ENCODE measurements at places on chromosomes 11 and 22. TPM values are rescaled to one million over a fixed set of nuclear protein-coding genes. Genes with fewer than 3 reads are reported as not detected.

Gene GALNT18
- total RNA-seq: 3.6 TPM

Gene SPDYC
- total RNA-seq: not detected

Gene LDHAL6A
- not detected for total RNA-seq

Gene ELFN2
- total RNA-seq: 0.20 TPM

Gene KRTAP5-10
- 0.58 TPM for total RNA-seq

Gene MIAT
- total RNA-seq: 2.9 TPM

Gene ZNF214
- total RNA-seq: 2.0 TPM

GRCh38 chr11:843818-844692 lies 1.4 kb downstream of the TSPAN4 start:
- peak; percentile 89 for DNase-seq

GRCh38 chr22:17997456-17997855 lies 26.9 kb downstream of the MICAL3 start:
- DNase-seq: no peak

GRCh38 chr11:61728940-61729219 lies 23.6 kb upstream of the MYRF start:
- no peak for DNase-seq

DNA sequence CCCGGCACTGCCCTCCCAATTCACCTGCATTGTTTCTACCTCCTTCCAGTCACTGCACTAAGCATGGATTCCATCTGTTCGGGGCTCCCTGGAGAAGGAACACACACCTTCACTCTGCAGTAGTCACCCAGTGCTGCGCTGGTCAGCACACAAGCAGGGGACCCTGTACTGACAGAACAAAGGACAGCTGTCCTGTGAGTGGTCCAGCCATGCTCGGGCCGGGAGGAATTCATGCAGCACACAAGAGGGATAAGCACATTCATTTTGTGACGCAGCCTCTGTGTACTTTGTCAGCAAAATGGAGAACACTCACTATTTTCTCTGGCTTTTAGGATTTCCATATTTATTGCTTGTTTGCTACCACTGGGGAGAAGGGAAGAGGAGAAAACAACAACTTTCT lies 167.3 kb downstream of the NTM start:
- no peak for DNase-seq

DNA sequence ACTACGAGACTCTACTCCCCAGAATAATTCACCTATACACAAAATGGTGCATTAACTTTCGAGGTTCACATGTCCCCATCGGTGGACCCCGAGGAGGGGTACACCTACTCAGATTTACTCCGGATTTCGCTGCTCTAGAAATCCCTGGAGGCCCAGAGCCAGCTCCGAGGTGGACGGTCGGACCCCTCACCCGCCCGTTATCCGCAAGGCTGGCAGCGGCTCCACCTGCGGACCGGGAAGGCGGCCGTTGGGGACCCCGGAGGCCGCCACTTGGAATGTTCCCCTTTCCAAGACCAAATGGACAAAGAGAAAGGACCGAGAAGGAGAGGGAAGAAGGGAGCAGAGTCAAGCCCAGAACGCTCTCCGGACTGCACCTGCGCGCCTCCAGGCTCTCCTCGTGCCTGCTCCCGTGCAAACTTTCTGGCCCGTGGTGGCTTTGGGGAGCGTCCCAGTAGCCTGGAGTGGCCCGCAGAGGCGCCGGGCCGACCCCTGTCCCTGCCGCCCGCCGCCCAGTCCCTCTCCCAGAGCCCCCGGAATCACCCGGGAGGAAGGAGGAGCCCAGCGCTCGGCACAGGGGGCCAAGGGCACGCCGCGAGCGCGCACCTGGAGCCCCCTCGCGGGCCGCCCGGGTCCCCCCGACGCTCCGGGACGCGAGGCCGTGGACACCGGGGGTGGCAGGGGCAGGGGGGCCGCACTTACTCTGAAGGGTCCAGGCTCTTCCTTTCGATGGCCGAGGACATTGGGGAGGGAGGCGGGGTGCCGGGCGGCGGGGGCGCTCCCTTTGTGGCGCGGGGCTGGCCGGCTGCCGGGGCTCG lies 23.0 kb downstream of the LMO2 start:
- DNase-seq: no peak

DNA sequence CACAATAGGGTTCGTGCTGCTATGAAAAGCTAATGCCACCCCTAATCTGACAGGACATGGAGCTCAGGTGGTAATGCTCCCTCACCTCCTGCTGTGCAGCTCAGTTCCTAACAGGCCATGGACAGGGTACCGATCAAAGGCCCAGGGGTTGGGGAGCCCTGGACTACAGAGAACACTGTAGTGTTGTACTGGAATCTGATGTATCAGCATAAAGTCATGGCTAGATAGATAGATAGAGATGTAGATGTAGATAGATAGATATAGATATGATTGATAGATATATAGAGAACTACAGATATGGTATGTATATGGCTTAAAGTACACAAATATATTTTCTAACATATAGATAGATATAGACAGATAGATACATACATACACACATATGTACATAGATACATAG lies 112.3 kb upstream of the MPPED2 start:
- no peak for DNase-seq

DNA sequence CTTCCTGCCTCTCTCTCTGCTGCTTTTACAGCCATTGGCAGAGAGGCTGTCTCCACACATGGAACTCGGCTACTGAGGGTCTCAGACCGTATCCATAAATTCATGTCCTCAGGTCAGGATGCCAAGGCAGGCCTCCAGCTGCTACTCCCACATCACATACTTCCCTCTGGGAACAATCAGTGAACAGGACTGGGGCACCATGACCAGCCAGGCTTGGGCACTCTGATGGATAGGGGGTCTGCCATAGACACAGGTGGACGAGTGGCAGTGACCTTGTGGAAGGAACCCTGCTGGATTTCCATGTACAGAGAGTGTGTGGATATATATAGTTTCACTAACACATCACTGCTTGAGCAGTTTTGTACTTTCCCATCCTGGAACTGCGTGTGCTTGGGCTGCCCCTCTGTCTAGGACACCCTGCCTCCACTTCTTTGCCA lies 97.7 kb upstream of the PARVA start:
- no peak for DNase-seq

GRCh38 chr11:119571311-119571710 lies 148.3 kb upstream of the THY1 start:
- no peak for DNase-seq

DNA sequence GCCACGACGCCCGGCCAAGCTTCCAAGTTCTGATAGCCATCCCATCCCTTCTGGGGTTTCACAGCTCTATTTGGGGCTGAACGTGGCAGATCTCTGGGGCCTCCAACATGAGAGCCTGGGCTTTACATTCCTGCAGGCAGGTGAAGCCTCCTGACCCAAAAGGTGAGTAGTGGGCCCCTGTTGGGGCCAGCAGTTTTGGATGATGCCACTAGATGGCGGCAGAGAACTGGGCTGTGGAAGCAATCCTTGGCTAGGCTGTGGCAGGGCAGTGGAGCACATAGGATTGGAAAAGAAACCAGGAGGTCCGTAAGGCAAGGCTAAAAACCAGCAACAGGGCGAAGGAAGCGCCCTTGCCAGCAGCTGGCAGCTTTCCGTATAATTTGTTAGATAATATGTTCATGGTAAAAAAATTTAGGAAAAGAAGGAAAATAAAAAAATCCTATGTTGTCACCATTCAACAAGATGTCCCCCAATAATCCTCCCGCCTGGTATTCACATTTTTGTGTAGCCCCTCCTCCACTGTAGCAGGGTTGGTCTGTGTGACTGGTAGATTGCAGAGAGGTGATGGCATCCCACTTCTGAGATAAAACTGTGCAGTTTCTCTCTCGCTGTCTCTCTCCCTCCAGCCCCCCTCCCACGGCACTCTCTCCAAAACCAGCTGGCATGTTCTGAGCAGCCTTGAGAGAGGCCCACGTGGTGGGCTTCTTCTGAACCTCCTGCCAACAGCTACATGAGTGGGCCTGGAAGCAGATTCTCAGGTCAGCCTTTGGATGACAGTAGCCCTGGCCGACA lies 43.6 kb upstream of the OR4B1 start:
- peak; percentile 30 for DNase-seq

- DNase-seq: no peak
These were observed 22.5 kb downstream of the GSTT2B start for GRCh38 chr22:23938328-23939016.

- DNase-seq: peak; percentile 30
These were observed 3.9 kb upstream of the MUC5B start for GRCh38 chr11:1218788-1219445.

- peak; percentile 76 for DNase-seq
These were observed at the start of gene TMEM25 for GRCh38 chr11:118530683-118531596. Gene TMEM25 (plus strand): TSS chr11:118531192. CDS start chr11:118531802, 610 bp downstream.

DNA sequence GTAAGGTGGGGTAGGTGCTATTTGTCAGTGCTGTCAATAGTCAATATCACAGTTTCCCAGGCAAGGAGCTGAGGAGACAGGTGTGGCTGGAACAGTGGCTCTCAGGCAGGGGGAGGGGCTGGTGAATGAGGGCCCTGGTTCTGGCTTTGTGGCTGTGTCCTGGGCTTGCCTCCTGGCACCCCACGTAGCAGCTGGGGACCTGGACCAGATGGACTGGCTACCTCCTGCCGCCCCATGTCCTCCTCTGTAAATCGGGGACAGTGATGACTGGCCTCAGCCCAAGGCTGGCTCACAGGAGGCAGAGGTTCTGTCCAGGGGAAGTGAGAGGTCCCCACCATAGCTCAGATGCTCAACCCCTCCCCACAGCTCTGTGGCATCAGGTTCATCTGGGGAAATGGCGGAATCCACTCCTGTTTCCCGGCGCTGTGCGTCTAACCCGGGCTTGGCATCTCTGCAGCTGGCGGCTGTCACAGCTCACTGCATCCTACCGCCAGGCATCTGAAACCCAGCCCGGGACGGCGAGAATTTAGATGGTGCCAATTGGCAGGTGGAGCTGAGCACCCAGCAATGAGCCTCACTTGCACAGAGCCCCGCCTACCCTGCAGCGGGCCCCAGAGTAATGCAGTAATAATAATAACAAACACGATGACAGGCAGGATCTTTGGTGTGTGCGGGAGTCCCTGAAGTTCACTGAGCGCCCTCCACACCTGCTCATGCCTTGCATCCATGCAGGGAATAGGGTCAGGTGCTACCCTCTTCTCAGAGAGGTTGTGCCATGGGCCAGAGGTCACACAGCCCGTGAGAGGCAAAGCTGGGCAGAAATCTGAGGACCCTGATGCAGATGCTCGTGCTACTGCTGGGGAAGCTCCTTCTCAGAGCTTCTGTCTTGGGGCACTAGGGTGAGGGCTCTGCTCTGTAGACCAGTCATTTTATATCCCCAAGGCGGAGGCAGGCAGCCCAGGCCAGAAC lies 27.8 kb upstream of the SHISAL1 start:
- no peak for DNase-seq

- no peak for DNase-seq
These were observed 17.7 kb upstream of the MICAL2 start for GRCh38 chr11:12092714-12093113.

Data from left colon (tissue), 2 donors.